NT2/D1 (cell line): ENCODE measurements at places on chromosomes 3 and 15.

GRCh38 chr15:98286831-98287230 lies 326.3 kb downstream of the ARRDC4 start:
- no peak for DNase-seq

GRCh38 chr15:70051948-70052633 lies 45.6 kb downstream of the TLE3 start:
- no peak for DNase-seq

DNA sequence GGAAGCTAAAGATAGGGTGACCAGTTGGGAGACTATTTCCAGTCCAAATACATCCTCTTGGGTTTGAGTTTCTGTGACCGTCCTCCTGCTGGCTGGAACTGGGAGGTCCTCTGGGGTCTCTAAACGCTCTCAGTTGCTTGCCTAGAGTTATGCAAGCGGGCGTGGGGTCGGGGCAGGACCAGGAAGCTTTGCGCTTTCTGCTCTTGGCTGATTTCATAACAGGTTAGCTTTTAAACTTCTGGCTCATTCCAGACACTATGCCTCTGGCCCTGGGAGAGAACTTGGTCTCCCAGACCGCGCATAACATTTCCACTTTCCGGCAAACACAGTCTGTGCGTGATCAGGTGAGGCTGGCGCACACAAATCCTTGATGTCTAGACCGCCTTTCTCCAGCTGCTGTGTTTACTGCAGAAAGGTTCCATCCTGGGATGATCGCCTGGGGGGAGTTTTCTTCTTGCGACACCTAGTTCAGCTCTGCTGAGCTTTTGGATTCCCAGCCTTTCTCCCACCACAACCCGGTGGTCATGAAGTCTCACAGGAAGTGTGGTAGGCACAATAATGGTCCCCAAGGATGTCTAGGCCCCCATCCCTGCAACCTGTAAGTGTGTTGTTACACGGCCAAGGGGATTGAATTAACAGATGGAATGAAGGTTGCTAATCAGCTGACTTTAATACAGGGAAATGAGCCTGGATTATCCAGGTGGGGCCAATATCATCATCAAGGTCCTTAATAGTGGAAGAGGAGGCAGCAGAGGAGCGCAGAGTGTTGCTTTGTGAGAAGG lies 23.6 kb upstream of the CGNL1 start:
- no peak for DNase-seq

DNA sequence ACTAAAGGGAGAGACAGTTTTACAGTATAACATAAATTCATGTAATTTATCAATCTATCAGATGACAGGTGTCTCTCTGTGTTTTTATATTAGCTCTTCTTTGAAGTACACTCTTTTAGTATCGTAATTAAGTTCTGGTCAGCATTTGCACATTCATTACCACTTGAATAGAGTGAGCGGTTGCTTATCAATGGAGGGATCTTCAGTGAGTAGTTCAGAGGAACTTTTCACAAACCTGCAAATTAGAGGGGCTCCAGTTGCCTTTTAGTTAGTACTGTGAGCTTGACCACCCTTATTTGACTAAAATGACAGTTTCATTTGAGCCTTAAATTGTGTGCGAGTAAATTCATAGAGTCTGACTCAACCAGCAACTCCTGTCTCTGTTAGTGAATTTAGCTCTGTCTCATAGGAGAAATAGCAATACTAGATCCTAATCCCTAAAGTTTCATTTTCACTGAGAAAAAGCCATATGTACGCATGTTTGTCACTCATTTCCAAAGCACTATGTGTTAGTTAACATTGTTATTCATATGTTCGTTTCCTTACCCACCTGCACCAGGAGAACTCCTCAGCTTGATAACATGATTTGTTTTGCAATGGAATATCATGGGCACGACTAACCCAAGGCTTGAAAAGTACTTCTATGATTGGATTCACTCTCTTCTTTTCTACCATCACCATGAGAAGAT lies 57.5 kb upstream of the ZBED2 start:
- DNase-seq: peak; percentile 35

DNA sequence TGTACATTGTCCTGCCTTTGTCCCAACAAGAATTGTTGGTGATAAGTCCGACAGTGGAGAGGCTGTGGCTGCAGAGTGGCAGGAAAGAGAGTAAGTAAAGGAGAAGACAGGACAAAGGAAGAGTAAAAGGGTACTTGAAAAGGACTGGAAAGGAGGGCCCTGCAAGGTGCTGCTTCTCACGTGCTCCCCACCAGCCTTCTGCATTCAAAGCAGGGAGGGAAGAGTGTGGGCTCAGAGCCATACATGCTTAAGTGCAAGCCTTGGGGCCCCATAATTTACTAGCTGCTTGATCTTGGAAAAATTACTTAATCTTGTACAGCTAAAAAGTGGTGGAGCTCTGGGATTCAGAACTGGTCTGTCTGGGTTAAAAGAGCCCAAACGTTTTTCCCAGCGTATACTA lies 29.9 kb downstream of the MME start:
- DNase-seq: no peak

DNA sequence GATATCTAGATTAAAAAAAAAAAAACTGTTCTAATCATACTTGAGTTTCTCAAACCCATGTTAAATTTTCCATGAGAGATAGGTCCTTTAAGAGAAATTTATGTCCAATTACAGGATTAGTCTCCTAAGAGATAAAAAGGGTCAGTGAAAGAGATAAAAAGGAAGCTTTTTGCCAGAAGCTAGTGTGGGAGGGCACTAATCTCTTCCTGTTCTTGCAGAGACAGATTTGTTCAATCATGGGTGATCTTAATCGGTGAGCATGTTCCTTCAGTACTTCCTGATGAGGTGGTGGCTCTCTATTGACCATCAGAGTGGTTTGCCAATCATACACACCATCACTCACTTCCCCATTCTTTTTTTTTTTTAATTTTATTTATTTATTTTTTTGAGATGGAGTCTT lies 16.9 kb upstream of the LPP start:
- DNase-seq: no peak

- no peak for DNase-seq
These were observed 43.9 kb downstream of the PPCDC start for GRCh38 chr15:75067123-75067830.

DNA sequence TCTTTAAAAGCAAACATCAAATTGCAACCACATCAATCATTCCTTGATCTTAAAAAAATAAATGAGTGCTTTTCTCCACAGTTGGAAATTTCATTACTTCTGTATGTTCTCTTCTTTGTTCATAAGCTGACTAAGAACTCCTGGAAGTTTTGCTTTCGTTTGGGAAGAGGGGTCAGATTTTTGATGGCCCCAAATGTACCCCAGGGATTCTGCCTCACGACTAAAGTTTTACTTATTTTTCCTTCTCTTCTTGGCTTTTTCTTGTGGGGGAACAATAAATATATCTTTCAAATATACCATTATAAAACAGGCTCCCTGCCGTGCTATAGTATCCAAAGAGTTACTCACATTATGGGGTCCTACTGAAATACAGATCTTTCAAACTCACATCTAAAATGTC lies 215.0 kb upstream of the CDIN1 start:
- no peak for DNase-seq

DNA sequence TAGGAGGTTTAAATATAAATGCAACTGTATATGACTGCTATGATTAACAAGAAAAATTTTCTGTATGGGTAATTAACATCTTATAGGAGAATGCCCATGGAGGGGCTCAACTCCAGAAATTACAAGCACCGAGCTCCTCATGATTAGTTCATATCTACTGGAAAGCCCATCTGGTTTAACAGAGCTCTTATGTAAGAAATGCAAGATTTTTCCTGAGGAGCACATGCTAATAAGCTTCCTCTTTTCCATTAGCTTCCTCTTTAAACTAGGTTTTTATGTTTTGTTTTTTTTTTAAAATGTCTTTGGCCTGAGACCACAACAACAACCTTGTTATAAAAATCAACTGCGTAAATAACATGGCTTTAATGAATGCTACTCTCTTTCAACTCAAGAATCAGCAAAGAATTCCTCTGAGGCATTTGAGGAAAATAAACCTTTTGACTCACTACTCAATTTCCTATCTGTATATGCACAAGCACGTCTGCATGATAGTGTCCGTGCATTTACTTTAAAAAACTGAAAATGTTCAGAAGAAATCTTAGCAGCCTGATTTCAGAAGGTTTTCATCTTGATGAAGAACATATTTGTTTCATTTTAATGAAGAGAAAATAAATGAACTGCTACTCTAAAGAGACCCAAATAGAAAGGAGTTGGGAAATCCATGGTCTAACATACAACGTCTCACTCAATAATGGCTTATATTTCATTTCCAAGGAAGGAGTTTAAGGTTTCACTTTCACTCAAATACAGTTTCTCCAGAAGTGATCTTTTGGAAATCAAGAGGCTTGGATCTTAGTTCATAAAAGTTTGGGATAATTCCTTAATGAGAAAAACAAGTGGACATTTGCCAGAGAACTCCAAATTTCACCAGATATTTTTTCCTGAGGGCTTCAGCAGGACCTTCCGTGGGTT lies 180.8 kb downstream of the KCNAB1 start:
- no peak for DNase-seq

DNA sequence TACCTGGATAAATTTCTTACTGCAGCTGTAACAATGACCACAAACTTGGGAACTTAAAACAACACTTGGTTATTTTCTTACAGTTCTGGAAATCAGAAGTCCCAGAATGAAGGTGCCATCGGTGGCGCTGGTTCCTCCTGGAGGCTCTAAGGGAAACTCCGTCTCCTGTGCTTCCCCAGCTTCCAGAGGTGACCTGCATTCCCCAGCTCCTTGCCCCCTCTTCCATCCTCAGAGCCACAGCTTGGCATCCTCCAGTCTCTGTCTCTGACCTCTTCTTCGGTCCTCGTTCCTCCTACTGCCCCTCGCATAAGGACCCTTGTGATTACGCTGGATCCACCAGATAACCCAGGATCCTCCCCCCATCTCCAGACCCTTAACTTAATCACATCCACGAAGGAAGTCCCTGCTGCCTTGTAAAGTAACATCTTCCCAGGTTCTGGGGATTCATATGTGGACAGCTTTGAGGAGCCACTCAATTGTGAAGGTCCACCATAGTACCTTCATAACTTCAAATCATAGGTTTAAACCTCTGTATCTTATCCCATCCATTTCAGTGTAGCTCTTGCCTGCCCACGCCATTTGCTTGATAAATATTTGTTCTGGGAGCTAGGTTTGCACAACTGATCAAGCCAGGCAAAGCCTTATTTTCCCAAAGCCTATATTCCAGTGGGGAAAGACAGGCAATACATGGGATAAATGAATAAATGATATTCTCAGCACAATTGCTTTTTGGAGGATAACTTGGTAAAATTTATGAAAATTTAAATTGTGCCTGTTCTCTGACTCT lies 34.8 kb downstream of the KLF15 start:
- no peak for DNase-seq

- no peak for DNase-seq
These were observed 258.7 kb upstream of the TGFBR2 start for GRCh38 chr3:30347679-30348216.

DNA sequence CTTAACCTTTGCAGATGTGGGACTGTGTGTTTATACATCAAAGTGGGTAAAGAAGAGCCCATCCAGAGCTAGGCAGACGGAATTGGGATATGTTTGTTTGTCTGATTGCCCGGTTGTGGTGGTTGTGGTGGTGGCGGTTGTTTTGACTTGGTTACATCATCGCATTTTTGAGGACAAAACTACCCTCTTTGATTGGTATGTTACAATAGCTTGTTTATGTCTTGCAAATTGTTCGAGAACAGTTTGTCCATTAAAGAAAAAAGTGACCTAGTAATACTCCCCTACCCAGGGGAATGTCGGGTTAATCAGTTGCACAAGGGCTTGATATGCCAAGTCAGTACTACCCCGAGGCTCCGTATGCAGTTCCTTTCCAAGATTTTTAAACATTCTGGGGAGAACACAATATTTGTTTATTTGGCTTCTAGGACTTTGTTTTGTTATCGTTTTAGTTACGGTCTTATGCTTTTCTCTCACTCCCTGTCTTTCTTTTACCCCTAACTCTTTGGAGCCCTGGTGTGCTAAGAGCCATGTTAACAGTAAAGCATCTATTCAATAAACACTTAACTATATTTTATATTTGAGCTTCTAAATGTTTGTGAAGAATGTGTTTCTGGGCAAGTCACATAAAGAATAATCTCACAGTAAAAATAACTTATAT lies 315.4 kb downstream of the LPP start:
- DNase-seq: no peak

DNA sequence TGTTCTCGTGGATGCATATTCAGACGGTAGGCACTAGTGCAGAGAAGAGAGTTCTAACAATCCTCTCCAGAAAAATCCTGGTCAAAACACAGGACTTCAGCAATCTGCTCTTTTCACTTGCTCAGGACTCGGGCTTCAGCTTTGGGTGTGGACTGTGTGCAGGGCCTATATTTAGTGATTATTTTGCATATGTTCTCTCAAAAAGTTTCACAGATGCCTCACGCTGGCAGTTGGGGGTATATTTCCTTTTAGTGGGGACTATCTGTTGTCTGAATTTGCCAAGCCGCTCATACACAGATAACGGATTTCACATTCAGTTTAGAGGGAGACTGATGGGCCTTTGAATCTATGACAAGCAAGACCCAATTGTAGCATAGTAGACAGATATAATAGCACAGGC lies 54.4 kb upstream of the LRRN1 start:
- no peak for DNase-seq

GRCh38 chr15:76191539-76192244 lies 119.6 kb downstream of the ETFA start:
- no peak for DNase-seq

DNA sequence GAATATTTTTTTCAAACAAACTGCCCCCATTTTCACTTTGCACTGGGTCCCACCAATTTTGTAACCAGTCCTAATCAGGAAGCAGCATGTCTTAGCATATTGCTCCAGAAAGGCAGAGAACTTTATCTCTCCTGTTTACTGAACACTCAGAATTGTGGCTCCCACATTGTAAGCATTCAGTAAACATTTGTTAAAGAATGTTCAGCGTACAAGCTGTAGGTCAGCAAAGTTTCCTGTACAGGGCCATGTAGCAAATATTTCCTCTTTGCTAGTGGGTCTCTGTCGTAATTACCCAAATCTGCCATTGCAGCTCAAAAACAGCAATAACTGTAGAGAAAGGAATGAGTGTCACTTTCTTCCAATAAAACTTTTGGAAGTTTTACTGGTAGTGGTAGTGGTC lies 393.3 kb downstream of the GRM7 start:
- no peak for DNase-seq

DNA sequence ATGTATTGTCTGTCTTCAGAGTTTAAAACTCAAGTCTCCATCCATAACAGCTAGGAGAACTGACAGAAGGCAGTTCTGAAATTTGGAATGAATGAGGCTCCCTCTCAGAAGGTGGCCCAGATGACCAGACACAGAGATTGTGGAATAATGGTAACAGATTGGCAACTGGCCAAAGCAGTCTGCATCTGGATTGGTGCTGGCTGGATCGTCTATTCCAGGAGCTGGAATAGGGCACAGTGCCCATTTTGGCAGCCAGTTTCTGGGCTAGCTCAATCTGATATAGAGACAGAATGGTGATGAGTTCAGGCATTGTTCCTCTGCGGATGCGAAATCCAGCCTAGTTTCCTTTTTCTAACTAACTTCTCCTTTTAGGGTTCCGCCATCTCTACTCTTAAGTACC lies 851.7 kb downstream of the PDCD6IP start:
- no peak for DNase-seq

DNA sequence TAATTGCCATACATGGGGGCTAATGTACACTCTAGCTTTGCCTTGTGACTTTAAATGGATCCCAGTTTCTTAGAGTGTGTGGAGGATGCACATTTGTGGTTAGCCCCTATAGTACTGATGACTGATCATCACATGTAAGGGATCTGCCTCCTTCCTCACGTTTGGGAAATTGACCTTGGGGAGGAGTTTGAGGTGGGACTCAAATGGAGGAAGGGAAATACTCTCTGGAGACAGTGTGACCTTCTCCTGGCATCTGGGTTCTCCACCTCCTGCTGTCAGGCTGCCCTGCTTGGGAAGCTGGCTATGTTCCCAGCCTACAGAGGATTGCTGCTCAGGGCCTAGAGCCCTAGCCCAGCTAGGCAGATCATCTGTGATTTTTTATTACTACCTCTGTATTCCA lies 48.7 kb downstream of the PPM1L start:
- no peak for DNase-seq
